ENCODE measurements at places on chromosomes 6 and 20. TPM values are rescaled to one million over a fixed set of nuclear protein-coding genes. Genes with fewer than 3 reads are reported as not detected.

Gene NOTCH4
- total RNA-seq: 5.0 TPM

Gene CNR1
- 5.2 TPM for total RNA-seq

DNA sequence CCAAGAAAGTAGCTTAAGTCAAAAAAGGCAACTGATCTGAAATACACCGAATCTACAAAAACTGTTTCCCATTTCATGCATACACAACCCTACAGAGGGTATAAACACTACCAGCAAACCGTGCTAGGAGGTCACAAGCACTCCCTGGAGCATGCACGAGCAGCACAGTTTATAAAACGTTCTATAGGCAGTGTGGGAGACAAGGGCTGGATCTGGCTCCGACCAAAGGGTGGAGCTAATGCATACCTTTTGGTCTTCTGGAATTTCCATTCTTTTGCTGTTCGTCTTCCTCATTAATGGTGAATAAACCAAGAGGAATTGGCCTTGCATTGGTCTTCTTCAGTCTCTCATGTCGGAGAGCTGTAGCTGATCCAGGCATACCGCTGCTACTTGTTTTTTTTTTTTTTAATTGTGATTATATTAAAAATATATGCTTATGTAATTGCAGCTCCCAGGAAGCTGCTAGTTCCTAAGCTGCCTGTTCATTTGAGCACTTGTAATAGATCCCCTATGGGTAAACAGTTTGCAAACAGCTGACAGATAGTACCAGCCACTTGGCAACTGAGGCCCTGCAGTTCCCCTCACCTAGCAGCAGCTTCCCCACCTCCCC is 24.5 kb downstream of the MAP7 start:
- DNase-seq: no peak

GRCh38 chr6:105402939-105403935 is at the start of gene PREP:
TSS of gene PREP (minus strand) at chr6:105403082. CDS start at chr6:105402891, 191 bp downstream.
- DNase-seq: peak; percentile 94

- no peak for DNase-seq
Observed at GRCh38 chr20:45918779-45919537, 7.0 kb upstream of the PLTP start.

- DNase-seq: no peak
Observed at GRCh38 chr6:11618533-11618932, 81.0 kb downstream of the TMEM170B start.

- no peak for DNase-seq
Observed at GRCh38 chr20:20731000-20731944, 18.8 kb upstream of the RALGAPA2 start.

DNA sequence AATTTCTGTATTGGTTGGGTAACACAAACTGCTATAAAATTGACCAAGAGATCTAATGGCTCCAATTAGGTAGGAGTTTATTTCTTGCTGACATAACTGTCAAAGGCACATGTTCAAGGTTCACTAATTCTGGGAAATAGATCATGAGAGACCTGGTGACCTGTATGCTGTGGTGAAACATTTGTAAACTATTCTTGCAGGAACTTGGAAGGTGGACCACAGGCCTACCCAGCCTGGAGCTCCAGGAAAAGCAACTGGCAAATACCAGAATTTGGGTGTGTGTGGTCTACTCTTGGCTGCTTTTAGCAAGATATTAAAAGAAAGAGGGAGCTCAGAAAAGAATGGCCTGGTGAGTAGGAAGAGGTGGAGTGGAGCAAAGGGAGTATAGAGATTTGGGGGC is 184.6 kb downstream of the QKI start:
- no peak for DNase-seq

DNA sequence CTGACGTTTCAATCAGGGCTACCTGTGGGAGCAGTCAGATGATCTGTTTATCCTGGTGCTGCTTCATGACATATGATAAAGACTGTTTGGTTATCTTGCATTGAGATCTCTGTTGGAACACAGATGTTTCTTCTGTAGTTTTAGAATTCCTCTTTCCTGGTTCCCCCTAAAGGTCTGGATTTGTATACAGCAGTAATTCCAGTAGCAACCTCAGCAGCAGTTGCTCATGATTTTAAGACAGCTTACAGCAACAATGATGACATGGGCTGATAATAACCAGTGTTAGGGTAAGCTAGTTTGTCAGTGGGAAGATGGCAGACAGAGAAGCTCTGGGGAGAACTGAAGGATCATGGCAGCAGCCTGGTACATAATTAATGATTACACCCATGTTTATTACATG is 439.4 kb downstream of the PHF3 start:
- DNase-seq: no peak
